ENCODE measurements at places on chromosomes 3 and 15.

DNA sequence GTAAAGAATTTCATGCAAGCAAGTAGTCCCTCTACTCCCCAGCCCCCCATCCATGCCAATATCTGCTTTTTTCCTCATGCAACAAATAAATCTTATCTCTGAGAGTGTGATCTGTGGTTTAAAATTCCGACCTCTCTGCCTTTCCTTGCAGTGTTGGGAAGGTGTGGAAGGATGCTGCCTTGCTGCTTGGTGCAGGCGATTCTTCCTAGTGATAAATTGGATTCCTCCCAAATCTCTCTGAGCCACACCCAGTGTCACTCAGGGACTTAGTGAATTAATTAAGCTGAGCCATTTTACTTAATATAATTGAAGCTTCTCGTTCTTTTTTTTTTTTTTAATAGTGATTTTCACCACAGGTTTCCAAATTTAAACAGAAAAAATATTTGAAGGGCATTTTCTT is 3.4 kb downstream of the GAP43 start:
- DNase-seq: no peak

DNA sequence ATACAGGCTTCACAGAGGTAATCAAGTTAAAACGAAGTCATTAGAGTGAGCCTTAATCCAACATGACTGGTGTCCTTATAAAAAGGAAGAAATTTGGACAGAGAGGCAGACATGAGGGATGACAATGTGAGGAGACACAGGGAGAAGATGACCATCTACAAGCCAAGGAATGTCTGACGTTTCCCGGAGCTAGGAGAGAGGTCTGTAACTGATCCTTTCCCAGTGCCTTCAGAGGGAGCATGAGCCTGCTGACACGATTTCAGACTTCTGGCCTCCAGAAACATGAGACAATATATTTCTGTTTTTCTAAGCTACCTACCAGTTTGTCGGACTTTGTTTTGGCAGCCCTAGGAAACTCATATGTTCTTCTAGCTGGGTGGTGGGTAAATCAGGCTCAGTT is 15.1 kb downstream of the TM4SF1 start:
- no peak for DNase-seq

DNA sequence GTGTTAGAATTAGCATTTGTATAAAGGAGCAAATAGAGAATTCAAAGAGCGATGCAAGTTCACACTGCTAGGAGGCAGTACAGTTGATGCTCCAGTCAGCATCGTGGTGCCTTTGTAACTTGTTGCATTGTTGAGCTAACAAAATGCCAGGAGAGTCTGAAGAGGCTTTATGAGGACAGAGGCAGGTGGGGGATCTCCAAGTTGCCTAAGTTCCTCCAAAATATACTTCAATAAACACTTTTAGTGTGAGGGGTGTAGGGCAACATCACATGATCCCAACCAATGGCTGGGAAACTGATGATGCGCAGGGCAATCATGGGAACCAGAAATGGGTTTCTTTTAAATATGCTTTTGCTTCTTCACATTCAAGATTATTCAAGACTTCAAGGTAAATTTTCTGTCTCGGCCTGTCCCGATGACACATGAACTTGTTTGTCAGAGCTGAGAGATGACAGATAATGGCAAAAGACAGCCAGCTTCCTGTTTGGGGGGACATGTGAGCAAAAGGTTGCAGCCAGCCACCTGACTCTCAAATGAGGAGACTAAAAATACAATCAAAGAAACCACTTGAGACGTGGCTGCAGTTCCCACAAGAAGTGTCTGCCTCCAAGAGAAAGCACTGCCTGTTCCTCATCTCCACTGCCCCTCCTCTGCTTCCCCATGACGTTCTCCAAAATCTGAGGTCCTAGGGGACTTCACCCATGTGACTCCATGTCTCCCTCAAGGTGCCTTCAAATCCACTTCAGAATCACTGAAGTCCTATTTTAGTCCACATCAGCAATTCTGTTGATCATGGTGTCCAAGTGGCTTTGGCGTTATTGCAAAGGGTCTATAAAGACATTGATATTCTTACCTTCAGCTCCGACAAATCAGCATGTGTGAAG is 39.3 kb downstream of the KLHL6 start:
- peak; percentile 34 for DNase-seq

- no peak for DNase-seq
These were observed 213.6 kb downstream of the SSR3 start for GRCh38 chr3:156341332-156341731.

GRCh38 chr3:17176757-17177156 is 292.0 kb downstream of the PLCL2 start:
- no peak for DNase-seq

GRCh38 chr3:179016979-179017670 is 54.5 kb downstream of the ZMAT3 start:
- DNase-seq: no peak

DNA sequence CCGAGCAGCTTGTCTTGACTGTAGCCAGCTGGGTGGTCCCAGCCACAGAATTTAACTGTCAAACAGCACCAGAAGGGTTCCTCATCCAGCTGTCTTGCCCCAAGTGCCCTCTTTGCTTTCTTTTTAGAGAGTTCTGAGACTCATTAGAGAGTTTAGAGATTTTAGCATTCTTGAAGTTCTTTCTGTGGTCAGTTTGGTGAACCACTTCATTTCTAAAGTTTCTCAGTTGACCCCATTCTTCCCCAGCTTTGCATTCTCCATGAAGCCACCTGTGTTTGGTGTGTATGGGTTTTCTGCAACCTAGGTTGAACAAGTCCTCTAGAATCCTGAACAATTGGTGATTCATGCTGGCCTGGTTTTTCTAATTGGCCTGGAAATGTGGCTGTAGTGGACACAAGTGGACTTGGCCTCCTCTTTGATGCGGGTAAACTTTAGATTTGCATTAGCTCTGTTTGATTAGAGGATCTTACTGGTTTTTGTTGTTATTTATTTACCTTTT is 33.7 kb downstream of the FLNB start:
- no peak for DNase-seq

DNA sequence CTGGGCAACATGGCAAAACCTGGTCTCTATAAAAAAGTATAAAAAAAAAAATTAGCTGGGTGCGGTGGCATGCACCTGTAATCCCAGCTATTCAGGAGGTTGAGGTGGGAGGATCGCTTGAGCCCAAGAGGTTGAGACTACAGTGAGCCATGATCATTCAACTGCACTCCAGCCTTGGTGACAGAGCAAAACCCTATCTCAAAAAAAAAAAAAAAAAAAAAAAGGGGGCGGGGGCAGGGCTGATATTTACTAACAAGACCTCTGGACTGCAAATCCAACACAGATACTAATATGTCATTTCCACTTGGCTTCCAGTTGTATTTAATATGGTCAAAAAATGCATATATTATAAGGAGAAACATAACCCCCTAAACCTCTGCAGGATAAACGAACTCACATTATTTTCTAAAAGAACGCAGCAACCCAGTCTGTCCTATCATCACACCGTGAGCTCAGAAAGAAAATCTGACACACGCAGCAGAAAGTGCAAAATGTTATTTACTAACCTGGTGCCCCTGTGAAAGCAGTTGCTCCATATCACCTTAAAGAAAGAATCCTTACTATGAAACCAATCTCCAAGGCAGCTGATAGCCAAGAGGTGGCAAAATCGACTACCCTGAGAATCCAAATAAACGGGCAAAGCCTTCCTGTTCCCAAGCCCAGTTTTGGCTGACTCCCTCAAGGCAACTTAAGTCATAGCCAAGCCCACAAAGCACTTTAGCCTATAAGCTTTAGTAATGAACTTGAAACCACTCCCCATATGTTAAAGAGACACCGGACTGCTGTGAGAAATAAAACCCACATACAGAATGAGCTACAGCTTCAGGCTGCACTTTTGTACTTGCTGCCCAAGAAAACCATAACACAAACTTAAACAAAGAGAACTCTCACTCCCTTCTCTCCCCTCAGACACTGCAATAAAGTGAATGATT is 39.3 kb downstream of the PLD1 start:
- no peak for DNase-seq

- no peak for DNase-seq
These were observed 16.0 kb upstream of the RNF7 start for GRCh38 chr3:141722081-141722480.

GRCh38 chr3:174973465-174973864 is 114.3 kb downstream of the NAALADL2 start:
- no peak for DNase-seq

DNA sequence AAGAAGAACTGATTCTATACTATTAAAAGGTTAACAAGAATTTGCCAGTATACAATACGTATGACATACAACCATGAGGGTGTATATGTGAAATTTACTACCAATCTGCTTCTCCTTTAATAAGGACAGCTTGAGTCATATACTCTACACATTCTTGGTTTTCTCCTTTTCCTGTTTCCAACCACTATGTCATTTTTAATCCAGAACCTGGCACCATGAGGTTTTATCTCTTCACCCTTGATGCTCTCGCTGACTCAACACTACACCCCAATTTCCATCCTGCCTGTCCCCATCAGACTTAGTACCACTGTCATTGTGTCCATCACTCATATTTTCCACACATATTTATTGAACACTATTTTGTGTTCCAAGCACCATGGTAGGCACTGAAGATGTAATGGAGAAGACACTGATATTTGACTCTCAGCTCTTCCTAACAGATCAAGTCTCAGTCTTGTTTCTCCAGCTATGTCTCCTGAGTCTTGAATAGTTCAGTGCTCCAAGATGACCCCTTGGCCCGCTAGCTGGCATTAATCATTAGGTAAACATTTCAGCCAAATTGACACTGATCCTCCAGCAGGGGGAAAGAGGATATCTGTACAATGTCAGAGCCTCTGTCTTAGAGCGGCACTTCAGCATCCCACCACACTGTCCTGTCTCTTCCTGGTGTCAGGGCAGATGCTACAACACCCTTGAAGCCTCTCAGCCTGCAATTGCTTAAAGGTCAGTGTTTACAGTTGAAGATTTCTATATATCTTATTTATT is 11.2 kb upstream of the COL8A1 start:
- DNase-seq: no peak

DNA sequence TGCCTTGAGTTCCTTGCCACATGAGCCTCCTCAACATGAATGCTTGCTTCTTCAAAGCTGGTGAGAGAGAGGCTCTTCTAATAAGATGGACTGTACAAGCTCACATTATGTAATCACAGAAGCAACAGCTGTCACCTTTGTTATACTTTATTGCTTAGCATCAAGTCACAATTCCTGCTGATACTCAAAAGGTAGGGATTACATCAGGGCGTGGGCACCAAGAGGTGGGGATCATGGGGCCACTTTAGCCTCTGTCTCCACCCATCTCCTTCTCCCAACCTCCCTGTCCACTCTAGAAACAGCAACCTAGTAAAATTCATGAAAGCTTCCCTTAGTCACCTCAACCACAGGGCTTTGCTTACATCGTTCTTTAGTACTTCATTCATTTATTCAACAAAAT is 95.9 kb downstream of the FAM43A start:
- no peak for DNase-seq

GRCh38 chr15:36590838-36591237 is 11.4 kb downstream of the CDIN1 start:
- no peak for DNase-seq

DNA sequence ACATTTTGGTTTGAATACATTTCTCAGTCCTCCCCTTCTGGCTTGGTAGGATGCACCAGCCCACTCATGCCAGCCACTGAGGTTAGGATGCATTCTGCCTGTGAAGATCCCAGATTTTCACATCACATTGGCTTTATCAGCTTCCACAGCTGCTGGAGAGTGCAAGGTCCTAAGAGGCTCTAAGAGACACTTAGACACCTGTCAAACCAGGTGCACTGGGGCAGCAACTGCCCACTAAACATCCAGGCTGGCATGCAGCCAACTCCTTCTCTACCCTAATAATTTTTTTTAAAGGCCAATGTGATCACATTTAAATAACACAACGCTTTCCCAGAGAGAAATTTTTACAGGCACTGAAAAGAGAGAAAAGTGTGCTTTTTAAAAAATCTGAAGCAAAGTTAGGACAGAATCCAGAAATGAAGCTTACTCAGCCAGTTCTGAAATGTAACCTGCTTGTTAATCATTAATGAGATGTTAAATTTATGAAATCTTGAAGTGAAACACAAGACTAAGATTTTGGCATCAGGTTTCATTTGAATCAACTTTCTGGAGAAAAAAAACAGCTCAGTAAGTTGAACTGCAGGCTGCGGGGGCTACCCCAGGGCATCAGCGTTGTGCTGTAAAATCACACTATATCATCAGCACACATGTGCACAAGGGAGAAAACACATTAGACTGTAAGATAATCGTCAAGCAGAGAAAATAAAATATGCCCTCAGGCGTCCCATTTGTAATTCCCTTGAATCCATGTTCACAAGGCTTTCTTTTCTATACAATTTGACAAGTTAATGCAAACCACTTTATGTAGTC is 312.9 kb downstream of the ZBBX start:
- no peak for DNase-seq

DNA sequence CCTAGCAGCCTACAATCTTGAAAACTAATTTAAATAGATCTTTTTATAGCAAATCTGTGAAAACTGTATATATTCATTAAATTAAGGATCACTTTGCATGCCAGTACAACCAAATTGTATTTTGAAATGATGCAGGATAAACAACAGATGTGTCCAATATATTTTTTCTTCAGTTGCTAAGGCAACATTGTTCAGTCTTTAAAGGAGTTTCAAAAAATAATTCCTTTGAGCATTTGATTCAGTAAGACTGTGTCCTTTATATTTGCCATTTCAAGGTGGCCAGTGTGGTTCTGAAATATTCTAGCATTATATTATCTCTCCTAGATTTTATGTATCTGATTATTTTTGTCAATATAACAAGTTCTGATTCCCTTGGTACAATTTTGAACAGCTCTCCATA is 254.7 kb downstream of the PLOD2 start:
- DNase-seq: no peak

DNA sequence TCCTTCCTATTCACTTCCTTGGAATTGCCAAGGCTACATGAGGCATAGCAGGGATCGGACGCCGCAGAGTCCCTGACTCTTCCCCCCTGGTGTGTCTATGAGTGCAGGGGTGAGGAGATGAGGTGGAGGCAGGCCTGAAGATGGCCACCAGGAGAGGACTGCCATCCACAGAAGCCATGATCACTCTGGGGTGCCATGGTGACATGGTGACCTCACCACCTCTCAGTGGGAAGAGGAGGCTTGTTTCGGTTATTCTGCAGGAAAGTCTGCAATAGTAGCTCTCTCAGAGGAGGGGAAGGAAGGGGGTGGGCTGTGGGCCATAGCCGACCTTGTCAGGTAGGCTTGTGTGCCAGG is 57.0 kb upstream of the LIMD1 start:
- DNase-seq: no peak

GRCh38 chr3:172129850-172130716 is 90.7 kb downstream of the FNDC3B start:
- DNase-seq: peak; percentile 37

DNA sequence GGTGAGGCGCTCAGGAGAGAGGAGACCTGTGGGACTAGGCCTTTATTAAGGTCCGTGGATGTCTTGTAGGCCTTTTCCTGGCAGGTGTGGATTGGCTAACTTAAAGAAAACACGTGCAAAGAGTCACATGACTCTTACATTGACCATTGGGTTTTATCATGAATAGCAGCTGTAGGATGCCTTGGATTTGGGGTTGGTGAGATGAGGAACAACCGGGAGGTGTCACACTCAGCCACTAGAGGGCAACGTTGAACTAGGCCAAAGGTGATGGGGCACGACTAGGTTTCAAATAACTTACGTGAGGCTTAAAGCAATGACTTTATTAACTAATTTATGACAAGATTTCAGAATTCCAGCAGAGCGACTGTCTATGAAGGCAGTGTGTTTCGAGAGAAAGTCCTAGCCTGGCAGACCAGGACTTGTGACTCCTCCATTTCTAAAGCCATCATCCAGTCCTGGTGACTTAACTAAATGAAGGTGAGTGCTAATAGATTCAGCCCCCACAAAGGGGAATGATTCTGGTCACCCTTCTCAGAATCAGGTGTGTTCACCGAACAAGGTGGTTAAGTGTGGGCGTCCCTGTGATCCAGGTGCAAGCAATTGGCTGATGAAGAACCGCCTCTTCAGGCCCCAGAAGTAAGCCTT is 345.6 kb downstream of the MCTP2 start:
- no peak for DNase-seq
